ENCODE measurements at places on chromosomes 1 and 21.

DNA sequence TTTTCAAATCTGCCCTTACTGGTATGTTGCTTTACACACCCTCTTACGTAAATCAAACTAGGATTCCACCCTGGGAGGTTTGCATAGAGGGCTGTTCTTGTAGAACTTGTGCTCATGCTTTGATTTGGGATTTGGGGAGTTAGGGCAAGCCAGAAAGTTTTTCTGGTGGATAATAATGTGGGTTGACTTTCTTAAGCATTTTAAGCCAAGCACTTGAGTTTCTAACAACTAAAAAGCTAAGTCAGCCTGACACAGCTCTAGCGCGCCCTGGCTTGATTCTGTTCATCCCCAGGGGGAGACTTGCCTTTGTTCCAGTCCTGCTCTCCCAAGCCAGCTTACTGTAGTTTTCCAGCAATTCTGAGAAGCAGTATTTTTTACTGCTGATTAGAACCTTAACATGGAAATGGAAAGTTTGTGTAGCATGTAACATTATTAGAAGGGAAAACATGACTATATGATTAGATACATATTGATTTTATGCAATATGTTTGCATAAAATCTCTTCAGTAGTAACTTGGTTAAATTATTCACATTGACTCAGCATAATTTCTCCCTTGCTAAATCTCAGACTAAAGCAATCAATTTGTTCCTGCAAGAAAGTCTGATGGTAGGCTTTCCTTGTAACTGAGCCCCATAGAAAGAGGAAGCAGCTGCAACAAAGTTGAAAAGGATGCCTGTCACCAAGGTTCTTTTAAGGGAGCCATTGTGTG, 11.0 kb upstream of the PGD start:
- DNase-seq: no peak

GRCh38 chr1:179883745-179884138, 1.7 kb downstream of the TOR1AIP1 start:
- DNase-seq: peak; percentile 15

GRCh38 chr21:42165901-42166300, 53.0 kb upstream of the ABCG1 start:
- no peak for DNase-seq

DNA sequence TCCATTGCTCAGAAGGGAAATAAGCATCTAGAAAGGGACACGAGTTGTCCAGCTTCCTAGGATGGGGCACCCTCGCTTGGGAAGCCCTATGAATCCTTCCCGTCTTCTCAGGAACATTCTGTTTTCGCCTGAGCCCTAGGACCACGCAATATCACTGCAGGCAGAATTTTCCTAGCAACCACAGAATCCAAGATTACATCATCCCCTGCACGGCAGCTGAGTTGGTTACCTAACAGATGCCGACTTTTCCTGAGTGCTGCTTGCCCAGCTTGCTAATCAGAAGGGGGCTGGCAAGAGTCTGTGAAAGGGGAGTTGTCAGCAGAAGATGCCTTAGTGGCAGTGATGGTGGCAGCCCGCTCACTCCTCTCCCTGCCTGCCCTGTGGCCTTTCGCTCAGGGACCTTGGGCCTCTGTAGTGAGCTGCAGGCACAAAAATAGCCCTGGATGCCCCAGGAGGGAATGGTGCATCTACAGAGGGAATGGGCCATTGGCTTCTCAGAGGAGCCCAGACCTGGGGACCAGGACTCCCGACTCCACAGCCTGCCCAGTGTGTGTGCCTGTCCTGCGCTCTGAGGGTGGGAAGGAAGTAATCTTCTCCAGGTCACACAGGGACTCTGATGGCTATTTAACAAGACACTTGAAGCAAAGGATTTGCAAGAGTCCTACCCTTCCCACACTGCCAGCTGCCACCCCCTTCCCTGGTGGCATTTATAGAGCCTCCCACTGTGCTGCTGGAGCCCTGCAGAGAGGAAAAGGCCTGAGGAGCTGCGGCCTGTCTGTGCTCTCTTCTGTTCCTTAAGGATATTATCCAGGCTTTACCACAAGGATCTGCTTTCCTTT, 28.9 kb upstream of the CLSTN1 start:
- DNase-seq: no peak

GRCh38 chr1:21689661-21690372, 20.7 kb upstream of the RAP1GAP start:
- no peak for DNase-seq

All from activated naive CD4-positive, alpha-beta T cell (primary cell).